RKO (cell line): ENCODE measurements at places on chromosomes 16 and 17.

DNA sequence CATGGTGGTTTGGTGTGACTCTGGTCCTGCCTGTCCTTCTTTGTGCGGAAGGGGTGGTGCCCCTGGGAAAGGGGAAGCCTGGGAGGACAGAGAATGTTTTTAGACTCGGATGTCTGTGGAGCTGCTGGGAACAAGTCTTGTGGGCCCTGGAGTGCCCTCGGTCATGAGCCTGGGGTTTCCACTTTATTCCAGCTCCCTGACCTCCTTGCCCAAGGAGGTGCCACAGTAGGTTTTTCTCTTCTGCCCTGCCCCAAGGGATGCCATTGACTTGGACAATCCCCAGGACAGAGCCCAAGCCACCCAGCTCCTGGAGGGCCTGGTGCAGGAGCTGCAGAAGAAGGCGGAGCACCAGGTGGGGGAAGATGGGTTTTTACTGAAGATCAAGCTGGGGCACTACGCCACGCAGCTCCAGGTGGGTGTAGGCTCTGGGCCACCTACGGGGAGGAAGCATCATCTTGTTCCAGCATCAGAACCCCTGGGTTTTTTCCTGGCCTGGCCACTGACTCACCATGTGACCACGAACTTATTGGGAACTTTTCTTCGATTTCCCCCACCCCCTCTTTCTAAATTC is 1.4 kb downstream of the STAT5A start:
- DNase-seq, result no peak

DNA sequence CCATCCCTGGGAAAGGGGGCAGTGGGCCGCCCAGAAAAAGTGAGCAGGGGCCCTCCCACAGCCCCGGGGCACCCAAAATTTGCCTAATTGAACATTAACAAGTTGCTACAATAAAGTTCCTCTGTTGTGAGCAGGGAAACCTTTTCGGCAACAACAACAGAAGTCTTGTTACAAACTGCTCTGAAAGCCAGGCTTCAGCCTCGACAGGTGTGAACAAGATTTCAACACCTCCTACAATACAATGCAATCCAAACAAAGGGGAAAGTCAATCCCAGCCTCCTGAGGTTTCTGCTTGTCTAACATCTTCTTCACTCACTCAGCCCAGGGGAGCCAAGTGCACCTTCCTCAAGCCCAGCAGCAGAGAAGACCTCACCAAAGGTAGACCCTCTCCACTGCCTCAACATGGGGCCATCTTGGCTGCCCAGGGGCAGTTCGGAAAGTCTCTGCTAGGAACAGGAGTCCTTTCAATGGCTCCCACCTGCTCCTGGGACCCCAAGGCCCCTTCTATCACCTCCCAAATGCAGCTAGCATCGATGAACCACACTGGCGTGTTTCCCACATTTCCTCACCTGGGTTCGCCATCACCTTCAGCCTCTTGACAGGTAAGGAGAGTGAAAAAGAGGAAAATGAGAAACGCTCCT is 19.1 kb downstream of the ZFHX3 start:
- no peak for DNase-seq

- DNase-seq, result no peak
Observed at GRCh38 chr17:16989953-16990860, 18.3 kb upstream of the TNFRSF13B start.

GRCh38 chr16:10865991-10866966 is 10.7 kb upstream of the CIITA start:
- no peak for DNase-seq

DNA sequence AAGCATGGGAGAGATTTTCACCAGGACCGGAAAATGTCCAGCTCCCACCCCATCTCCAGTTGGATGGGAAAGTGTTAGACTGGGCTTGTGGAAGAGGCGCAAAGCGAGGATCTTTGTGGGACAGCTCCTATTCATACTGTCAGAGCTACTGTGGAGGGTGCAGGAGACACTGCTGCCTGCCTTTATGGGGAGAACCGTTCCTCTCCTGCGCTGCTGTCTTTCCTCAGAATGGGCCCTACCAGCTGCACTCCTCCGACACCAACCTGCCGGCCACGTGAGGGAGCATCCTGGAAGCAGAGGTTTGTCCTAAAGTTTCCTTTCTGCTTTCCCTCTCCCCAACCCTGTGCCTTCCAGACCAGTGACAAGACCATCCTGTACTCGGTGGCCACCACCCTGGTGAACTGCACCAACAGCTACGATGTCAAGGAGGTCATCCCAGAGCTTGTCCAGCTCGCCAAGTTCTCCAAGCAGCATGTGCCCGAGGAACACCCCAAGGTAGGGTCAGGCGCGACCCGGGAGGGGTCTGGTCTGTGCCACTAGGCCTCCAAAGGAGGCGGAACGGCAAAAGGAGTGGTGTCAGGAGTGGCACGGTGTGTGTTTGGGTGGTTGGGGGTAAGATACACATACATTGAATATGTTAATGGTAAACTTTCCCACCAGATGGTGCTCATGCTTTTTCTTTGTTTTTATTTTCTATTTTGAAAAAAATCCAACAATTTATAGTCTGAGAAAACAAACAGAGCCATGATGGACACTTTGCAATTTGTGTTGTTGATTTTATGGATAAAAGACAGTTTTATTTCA is 23.0 kb downstream of the SLC35G3 start:
- peak; percentile 37 for DNase-seq

- peak; percentile 93 for DNase-seq
Observed at GRCh38 chr17:38748149-38748891, at the start of gene PCGF2. Gene PCGF2, minus strand, starts transcription at chr17:38748336. Its CDS starts 7,934 bp downstream, at chr17:38740402.

DNA sequence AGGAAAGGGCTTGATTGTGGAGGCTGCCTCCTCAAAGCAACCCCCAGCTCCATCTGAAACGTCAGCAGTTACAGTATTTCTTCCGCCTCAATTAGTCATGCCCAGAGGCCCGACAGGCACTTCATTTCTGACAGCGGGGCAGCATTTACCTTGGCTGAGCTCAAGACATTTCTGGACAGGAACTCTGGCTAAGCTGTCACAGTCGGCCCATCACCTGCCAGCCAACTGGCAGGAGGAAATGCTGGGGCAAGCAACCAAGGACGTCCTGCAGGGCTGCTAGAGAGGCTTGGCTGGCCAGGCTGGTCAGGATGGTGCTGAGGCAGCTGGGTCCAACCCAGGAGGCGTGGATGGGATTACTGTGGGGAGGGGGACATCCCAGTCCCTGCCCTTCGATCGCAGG is 27.8 kb downstream of the PLXDC1 start:
- DNase-seq, result no peak

GRCh38 chr17:2102931-2103809 is 48.3 kb downstream of the HIC1 start:
- DNase-seq, result no peak

GRCh38 chr16:49324703-49325102 is 43.1 kb upstream of the CBLN1 start:
- no peak for DNase-seq

DNA sequence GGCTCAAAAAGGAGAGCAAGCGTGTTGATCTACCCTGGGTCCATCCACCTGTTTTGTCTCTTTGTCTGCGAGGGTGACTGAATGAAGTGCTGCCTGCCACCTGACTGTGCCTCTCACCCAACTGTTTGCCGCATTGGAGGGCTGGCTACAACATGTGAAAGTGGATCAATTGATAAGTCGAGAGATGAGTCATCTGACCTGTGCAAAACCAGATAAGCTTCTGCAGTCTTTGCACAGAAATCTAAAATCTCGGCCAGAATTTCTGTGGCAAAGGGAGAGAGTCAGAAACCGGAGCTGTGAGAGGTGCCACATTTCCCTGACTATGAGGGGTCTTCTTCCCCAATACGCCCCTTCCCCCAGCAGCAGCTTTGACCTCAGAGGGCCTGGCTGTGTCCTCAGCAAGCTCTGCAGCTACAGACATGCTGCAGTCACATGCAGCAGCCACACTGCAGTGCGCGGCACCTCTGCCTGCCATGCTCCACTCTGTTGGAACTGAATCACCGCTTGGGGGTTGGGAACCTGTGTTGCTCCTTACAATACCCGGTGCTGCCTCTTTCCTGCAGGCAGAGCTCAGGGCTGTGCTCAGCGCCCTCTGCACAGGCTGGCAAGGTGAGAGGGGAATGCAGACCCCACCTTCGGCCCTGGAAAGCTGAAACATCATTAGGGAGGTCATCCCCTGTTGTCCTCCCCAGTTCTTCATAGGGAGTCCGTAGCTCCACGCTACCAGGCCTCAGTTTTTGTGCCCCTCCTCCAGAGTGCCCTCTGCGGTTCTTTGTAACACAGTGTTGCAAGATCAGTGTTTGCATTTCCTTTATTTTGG is 16.2 kb upstream of the HAS3 start:
- no peak for DNase-seq
